Cortex of kidney (tissue), 1 donor: ENCODE measurements at places on chromosomes 1 and 21.

DNA sequence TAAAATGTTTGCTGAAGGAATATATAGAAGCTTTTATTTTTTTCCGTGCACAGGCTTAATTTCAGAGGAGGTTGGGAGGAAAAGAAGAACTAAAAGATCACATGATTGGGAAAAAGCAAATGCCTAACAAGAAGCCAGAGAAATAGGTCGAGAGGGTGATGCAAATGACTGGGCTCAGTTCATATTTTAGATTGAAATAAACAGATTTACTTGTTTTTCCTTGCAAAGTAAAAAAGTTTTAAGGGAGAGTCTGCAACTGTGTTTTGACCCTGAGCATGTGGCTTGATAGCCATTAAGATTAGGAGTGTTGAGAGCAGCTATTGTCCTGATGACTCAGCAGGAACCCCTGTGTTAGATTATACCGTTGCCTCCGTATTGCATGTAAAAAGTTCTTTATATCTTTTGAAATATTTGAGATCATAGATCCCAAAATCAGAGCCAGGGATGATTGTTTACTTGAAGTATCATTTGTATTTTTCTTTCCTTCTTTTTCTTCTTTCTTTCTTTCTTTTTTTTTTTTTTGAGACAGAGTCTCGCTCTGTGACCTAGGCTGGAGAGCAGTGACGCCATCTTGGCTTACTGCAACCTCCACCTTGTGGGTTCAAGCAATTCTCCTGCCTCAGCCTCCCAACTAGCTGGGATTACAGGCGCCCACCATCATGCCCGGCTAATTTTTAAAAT, 20.2 kb downstream of the CLIC4 start:
- DNase-seq, result no peak

- no peak for DNase-seq
These were observed 122.2 kb downstream of the POU2F1 start for GRCh38 chr1:167342846-167343245.

GRCh38 chr1:244171241-244171985, 120.3 kb downstream of the ZBTB18 start:
- no peak for DNase-seq

GRCh38 chr1:117836069-117836468, 93.4 kb downstream of the GDAP2 start:
- no peak for DNase-seq

GRCh38 chr1:26354972-26355371, 1.0 kb upstream of the CRYBG2 start:
- DNase-seq, result no peak

DNA sequence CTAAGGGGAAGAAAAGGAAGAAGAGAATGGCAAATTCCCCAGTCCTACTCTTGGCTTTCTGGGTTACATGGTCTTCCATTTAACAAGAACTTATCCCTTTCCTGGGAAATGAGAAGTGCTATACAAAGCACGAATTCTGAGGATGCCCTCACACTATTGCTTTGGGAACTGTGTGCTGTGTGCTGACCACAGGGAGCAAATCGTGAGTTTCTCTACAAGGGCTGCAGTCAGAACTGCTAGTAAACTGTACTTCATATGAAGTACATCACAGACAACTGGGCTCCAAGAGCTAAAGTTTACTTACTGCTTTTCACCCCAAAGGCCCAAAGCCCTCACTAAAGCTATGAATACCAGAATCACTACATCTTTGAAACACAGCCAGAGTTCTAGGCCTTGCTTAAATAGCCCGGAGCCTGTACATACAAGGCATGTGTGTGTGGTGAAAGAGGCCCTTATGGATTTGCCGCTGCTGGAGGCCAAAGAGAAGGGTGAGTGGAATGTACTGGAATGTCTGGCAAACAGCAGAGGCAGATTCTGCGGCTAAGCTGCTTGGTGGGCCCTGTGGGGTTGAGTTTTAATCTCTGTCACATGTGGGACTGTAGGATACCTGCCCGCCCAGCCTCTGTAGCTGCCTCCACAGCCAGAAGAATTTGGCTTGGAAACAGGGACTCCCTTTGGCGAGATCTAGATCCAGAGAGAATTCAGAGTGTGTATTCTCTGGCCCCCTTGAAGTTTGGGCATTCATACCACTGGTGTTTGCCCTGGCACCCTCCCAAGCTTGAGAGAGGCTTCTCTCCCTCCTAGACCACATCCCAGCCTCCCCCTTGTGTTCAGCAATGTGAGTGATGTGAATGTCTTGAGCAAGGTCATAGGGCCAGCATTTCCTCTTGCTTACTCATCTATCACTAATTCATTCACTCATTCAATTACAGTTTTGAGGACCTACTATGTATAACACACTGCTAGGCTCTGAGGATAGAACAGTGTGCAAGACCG, 21.9 kb upstream of the TRIM67 start:
- no peak for DNase-seq

GRCh38 chr1:193060406-193060805, 994 bp downstream of the RO60 start:
- no peak for DNase-seq

DNA sequence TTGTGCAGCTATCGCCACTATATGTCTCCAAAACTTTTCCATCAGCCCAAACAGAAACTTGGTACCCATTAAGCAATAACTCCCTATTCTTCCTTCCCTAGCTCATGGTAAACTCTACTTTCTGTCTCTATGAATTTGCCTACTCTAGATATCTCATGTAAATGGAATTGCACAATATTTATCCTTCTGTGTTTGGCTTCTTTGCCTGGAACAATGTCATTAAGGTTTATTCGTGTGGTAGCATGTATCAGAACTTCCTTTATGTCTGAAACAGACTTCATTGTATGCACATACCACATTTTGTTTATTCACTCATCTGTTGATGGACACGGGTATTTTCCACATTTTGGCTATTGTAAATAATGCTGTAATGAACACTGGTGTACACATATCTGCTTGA, 40.7 kb upstream of the CD34 start:
- DNase-seq, result no peak

DNA sequence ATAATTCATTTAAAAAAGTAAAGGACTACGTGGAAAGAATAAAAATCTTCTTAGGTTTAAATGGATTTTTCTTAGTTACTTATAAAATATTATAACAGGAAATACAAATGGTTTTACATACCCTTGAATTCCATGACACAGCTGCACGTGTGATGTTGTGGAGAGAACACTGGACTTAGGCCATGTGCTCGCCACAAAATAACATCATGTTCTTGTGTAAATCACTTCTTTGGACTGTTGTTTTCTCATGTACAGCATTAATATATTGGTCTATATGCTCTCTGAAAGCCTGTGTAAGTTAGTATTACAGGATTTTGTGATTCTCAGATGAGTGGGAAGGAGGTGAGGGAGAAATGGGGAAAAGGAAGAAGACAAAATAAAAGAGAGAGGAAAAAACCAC, 228.2 kb downstream of the DNM3 start:
- DNase-seq, result no peak

GRCh38 chr1:159849626-159850366, 12.7 kb downstream of the VSIG8 start:
- DNase-seq, result no peak

- DNase-seq, result no peak
These were observed 99.1 kb downstream of the CLEC20A start for GRCh38 chr1:178397678-178398077.
